T-helper 9 cell (primary cell): ENCODE measurements at places on chromosomes 7 and 10.

- no peak for DNase-seq
Observed at GRCh38 chr7:76123316-76123715, 75.4 kb downstream of the MDH2 start.

GRCh38 chr10:70582793-70583668 is 19.5 kb downstream of the PRF1 start:
- no peak for DNase-seq

- no peak for DNase-seq
Observed at GRCh38 chr7:122304319-122304975, at the start of gene FEZF1. Gene FEZF1, minus strand, starts transcription at chr7:122304750. Its CDS starts 313 bp downstream, at chr7:122304437.

DNA sequence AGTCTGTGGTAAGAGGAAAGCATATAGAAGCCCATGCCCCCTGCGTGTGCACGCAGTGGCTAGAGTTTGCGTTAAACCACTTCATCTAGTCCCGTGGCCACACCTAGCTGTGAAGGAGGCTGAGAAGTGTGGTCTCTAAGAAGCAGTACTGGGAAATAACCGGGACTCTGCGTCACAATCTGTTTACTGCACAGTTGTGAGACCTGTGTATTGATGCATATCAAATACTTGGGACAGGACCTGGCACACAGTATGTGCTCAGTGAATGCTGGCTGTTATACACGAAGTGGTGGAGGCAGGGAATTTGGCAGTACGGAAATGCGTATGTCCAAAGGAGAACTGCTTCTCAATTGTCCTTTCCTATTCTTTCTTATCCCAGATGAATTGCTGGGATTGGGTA is 149.5 kb downstream of the ARHGAP21 start:
- DNase-seq: no peak

DNA sequence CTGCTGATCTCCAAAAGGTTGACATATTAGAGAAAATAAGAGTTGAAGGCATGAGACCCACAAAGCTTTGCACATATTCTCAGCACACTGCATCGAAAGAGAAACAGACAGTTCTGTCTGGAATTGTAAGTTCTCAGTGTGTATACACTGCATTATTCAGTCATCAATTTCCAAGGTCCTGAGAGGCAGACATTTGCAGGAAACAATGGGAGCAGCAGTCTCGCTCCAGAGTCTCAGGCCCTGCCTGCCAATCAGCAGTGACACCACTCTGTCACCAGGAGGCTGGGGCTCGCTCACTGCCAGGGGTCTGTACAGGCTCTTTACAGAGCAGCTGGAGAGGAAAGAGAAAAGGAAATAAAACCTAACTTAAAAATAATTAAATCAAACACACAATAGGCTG is 36.3 kb downstream of the JAZF1 start:
- DNase-seq: no peak

- no peak for DNase-seq
Observed at GRCh38 chr7:127976738-127977120, 54.5 kb downstream of the LRRC4 start.

- DNase-seq: no peak
Observed at GRCh38 chr10:86213148-86213547, 153.4 kb downstream of the GRID1 start.

- DNase-seq: no peak
Observed at GRCh38 chr10:124522933-124523871, 61.6 kb downstream of the LHPP start.

DNA sequence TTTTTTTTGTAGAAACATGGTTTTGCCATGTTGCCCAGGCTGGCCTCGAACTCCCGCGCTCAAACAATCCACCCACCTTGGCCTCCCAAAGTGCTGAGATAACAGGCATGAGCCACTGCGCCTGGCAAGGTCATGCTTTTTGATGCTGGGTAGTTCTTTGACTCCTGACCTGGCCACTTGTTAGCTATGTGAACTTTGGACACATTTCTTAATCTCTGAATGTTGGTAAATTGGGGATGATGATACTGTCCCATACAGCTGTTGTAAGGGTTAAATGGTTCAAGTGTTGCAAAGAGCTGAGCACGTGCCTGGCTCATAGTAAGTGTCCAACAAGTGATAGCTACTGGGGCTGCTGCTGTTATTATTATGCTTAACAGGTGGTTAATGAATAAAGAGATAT is 2.3 kb downstream of the ZNHIT1 start:
- no peak for DNase-seq

DNA sequence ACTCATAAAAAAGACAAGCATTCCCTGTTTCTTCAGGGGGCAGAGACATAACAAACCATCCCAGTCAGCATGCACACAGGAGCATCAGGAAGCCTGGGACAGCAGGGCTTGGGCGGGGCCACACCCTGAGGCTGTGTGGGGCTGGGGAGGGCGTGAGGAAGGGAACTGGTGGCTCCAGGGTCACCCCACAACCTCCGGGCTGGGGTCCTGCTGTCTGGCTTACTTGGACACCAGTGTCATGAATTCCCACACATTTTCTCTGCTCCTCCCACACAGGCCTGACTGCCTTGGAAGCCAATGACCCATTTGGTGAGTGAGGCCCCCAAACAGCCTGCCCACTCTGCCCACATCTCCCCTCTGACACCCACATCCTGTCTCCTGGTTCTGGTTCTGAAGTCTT is 2.8 kb downstream of the FXYD4 start:
- DNase-seq: no peak

- DNase-seq: no peak
Observed at GRCh38 chr10:77965294-77965693, 38.7 kb upstream of the DLG5 start.

- DNase-seq: no peak
Observed at GRCh38 chr7:157908006-157908782, 571.4 kb downstream of the DNAJB6 start.

DNA sequence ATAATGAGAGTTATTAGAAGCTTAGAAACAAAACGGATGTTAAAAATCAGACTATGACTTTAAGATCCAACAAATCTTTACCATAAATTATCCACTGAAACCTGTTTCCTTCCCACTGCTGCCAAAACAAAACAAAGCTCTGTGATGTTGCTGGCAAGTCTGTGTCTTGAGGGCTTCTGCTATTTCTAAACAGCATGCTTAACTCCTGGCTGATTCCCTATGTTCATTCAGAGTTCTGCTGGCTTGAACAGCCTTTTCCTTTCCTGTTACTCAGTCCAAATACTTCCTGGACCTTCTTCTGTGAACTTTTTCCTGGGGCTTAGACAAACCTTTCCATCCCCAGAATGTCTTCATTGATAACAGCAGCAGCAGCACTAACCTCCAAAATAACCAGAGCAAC is 448.1 kb downstream of the SORCS1 start:
- no peak for DNase-seq

- DNase-seq: no peak
Observed at GRCh38 chr7:30780941-30781340, 9.7 kb downstream of the MINDY4 start.

DNA sequence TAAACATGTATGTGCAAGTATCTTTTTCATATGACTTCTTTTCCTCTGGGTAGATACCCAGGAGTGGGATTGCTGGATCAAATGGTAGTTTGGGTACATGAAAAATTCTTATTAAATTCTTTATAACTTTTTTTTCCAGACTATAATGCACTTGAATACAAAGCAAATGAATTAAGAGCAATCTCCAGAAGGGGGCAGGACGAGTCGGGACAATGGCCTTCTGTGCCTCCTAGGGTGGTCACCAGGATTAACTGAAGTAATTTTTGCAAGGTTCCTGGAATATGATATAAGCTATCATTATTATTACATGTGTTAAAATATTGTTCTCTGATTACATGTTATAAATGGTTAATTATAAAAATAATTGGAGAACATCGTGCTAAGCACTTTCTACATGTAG is 127.2 kb downstream of the PPP1R17 start:
- DNase-seq: no peak

DNA sequence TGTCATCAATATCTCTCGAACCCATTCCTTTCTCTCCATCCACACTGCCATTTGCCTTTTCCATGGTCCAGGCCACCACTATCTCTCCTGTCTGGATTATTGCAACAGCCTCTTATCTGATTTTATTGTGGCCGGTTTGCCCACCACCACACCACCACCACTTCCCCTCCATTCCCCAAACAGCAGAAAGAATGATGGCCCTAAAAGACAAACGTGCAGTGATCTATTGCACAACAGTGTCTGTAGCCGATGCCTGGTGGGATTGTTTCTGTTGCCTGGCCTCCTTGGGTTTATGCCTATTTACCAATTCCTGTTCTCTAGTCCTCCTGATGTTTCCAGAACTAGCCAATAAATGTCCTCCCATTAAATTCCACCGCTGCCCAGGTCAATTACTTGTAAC is 10.2 kb upstream of the ST8SIA6 start:
- DNase-seq: no peak

GRCh38 chr7:32074787-32075585 is 4.8 kb upstream of the PDE1C start:
- DNase-seq: no peak

DNA sequence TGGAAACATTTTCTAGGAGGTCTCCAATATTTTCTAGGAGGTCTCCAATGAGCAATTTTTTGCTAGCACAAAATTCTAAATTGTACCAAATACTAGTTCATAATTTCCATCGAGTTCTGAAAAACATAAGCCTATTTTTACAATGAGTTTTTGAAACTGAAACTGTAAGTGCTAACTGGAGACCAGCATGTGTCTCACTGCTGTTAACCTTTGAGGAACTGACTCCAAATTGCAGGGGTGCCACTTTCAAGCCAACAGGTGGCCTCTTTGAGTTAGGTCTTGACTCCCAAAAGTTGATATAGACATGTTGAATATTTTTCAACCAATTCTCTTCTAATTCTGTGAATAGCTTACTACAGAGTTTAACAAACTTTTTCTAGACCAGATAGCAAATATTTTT is 58.8 kb downstream of the CAV1 start:
- DNase-seq: no peak

GRCh38 chr10:6516281-6516928 is 63.7 kb downstream of the PRKCQ start:
- no peak for DNase-seq

DNA sequence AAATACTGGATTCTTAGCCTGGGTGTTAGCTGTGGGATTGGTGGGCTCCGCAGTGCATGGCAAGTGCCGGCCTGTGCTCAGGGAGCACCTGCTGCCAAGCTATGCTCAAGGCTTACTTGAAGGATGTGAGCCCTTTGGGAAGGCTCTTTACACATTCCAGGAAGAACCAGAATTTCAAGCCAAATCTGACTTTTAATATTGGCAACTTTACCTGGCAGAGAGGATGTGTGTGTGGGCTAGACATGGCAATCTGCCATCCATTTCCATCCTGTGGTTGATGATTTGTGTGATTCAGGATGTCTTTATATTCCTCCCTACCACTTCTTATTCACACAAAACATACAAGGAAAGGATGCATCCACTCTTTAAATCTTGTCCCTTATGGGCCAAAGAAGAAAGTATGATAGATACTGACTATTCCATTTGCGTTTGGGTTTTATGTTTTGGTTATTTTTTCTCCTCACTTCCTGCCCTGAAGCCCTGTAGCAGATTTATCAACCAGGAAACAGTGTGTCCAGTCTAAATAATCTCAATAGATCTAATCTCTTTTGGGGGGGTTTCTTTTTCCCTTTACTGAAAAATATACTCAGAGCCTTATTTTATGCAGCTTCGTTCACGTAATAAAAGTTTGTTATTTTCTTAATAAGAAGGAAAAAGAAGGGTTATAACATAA is 247.1 kb downstream of the COBL start:
- DNase-seq: no peak

DNA sequence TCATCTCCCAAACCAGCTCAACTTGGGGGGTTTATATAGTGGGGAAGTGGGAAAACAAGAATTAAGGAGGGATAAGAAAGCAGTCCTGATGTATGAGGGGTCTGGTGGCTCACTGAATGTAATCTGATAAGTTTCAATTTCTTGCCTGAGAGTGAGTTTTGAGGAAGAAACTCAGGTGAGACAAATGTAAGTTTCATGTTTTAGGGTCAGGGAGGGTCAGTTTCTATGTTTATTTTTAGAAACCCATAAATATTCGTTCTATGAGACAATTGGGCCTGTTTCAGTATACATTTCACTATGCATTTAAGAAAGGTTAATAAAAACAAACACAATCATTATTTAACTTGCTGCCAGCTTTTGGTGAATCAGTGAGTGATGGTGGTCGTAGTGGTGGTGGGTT is 128.0 kb upstream of the MBL2 start:
- DNase-seq: no peak

DNA sequence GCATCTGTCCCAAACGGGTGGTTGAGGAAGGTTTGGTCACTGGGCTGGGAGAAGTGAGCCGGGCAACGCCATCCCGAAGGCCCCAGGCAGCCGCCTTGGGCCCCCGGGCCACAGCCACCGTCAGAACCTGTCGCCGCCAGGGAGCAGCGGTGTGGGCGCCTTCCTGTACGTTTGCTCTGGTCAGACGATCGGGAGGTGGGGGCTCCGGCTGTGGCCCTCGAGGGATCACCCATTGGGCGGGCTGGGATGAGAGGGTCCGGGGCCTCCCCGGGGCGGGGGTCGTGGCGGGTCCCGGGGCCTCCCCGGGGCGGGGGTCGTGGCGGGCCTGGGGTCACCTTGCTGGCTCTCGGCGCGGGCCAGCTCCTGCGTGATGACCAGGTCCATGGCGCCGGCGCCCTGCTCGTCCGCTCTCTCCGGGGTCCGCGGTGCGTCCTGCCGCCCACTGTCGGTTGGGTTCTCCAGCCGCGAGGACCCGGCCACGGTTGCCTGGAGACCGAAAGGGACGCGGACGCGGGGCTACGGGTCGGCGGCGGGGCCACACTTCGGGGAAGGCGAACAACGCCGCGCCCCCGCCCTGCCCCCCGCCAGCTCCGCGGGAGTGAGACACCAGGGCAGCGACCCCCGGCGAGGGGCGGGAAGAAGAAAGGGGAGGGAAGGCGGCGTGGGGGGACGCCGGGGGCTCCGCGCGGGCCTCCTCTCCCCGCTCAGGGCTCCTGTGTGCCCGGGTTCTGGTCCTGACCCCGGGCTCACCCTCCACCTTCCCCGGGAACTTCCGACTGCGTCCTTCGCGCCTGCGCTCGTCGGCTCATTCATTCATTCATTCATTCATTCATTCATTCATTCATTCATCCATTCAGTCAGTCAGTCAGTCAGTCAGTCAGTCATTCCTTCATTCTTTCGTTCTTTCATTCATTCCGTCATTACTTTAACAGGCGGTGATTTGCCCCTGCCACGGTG is at the start of gene CFAP46:
TSS of gene CFAP46 (minus strand) at position 470 of the 957 bp plus-strand sequence. CDS start at position 384, 86 bp downstream.
- no peak for DNase-seq

DNA sequence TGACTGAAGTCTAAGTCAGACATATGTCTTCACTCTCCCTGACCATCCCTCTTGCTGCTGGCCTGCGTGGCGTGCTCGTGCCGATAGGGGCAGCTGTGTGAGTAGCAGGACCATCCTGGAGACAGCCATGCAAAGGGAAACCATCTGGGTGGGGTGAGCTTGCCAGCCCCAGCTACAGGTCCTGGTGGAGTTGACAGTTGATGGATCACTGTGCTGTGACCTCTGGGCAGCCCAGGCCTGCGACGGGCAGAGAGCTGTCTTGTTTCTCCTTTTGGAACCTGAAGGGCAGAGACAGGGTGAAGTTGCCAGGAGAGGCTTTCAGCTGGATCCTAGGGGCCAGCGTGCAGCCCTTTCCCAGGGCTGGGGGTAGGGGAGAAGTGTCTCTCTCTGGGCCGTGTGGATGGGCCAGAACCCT is 44.7 kb downstream of the GRK5 start:
- DNase-seq: no peak
